ENCODE measurements at places on chromosomes 6 and 20.

DNA sequence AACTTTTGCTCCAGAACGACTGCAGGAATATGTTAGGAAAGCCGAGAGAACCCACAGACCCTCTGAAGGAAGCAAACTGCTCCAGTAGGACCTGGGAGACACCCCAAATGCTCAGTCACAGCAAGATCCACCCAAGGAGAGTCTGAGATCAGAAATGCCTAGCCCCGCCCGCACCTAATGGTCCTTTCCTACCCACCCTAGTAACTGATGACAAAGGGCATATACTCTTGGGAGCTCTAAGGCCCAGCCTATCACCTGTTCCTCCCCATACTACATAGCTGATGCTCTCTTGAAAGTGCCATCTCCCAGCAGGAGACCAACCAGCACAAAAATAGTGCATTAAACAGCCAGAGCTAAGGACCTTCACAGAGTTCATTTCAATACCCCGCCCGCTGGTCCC is 67.6 kb downstream of the CD2AP start:
- DNase-seq: no peak
- no peak overlapping the region for H3K27ac ChIP-seq
- peaks cover 18% of the 10 kb centered on the region for H3K4me1 ChIP-seq
- H3K4me3 ChIP-seq: no peak overlapping the region

DNA sequence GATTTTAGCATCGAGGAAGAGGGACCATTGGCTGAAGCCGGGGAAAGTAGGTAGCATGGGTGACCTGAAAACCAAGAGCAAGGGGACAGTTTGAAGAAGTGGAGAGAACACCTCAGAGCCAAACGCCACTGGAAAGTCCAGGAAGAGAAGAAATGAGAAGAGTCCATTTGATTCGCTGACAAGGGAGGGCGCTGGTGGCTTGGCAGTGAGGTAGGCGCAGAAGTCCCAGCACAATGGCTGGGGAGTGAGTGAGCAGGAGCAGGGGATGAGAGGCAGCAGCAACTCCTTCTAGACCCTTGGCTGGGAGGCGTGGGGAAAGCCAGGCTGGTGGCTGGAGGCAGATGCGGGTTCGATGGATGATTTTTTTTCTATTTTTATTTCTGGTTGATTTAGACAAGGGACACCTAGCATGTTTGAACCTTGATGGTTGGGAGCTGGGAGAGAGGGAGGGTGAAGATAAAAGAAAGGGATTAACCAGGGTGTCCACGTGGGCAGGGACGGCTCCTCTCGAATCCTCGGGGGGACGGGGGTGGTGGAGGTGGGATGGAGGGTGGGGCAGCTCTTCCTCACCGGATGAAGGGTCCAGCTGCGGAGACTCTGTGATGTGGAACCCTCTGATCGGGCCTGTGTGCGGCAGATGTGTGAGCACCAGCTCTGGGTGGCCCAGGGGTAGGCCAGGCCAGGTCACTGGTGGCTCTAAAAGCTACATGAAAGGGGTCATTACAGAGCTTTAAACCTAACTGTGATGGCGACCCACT is 164.2 kb downstream of the NFATC2 start:
- no peak for DNase-seq
- no peaks in the 10 kb centered on the region for H3K36me3 ChIP-seq
- peak overlapping the region; percentile 33 for H3K27ac ChIP-seq
- H3K4me1 ChIP-seq: peaks cover 8% of the 10 kb centered on the region

DNA sequence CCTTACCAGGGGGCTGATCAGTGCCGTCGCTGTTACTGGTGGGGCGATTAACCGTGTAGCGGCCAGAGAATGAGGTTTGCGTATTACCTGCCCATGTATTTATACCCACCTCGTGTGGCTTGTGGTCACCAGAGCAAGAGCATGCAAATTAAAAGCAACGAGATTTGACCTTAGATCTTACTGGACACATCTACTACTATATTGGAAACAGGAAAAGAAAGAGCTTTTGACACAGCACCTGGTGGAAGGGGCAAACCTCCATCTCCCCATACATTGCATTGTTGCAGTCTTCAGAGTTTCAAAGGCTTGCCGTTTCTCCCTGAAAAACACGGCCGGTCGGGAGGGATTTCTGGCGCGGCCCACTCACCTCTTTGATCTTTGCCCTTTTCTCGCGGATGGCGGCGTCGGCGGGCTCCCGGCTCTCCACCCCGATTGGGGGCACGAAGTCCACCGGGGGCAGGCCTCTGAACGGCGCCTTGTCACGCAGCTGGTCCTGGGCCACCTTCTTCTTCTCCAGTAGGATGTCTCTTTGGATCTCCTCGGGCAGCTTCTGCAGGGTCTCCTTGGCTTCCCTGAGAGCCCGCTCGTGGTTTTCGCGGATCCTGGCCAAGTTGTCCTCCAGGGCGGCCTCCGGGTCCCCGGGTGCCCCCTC is 1.3 kb downstream of the MAN1A1 start:
- peak overlapping the region; percentile 62 for H3K27ac ChIP-seq
- peaks cover 6% of the 10 kb centered on the region for H3K36me3 ChIP-seq
- H3K27me3 ChIP-seq: no peaks in the 10 kb centered on the region

DNA sequence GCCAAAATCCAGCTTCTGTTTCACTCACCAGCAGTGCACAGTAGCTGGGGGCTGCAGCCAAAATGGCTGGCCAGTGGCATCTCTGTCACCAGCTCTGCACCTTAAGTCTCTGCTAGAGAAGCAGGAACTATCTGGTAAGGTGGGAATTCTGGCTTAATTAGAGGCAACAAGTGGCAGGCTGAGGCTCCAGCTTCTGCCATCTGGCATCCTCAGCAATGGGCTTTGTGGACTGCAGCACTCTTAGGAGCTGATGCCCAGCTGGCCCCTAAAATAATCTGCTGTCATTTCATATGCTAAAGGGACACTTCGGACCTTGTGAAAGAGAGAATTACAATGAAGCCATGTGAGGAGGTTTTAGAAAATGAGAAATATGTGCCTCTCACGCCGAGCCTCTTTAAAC is 4.6 kb upstream of the CLDN20 start:
- H3K36me3 ChIP-seq: peaks cover 7% of the 10 kb centered on the region
- no peak for DNase-seq
- peaks cover 21% of the 10 kb centered on the region for H3K4me1 ChIP-seq
- no peaks in the 10 kb centered on the region for H3K27me3 ChIP-seq
- no peak overlapping the region for H3K4me3 ChIP-seq

GRCh38 chr20:59006864-59007664 is at the start of gene CTSZ:
Gene CTSZ, minus strand, starts transcription at chr20:59007254. Its CDS starts 126 bp downstream, at chr20:59007128.
- peaks cover 2% of the 10 kb centered on the region for H3K36me3 ChIP-seq
- no peaks in the 10 kb centered on the region for H3K27me3 ChIP-seq
- H3K27ac ChIP-seq: peak within 1 kb of the TSS; percentile 75
